Mucosa of gallbladder (tissue), 1 donor: ENCODE measurements at places on chromosomes 16 and 17. TPM values are rescaled to one million over a fixed set of nuclear protein-coding genes. Genes with fewer than 3 reads are reported as not detected.

DNA sequence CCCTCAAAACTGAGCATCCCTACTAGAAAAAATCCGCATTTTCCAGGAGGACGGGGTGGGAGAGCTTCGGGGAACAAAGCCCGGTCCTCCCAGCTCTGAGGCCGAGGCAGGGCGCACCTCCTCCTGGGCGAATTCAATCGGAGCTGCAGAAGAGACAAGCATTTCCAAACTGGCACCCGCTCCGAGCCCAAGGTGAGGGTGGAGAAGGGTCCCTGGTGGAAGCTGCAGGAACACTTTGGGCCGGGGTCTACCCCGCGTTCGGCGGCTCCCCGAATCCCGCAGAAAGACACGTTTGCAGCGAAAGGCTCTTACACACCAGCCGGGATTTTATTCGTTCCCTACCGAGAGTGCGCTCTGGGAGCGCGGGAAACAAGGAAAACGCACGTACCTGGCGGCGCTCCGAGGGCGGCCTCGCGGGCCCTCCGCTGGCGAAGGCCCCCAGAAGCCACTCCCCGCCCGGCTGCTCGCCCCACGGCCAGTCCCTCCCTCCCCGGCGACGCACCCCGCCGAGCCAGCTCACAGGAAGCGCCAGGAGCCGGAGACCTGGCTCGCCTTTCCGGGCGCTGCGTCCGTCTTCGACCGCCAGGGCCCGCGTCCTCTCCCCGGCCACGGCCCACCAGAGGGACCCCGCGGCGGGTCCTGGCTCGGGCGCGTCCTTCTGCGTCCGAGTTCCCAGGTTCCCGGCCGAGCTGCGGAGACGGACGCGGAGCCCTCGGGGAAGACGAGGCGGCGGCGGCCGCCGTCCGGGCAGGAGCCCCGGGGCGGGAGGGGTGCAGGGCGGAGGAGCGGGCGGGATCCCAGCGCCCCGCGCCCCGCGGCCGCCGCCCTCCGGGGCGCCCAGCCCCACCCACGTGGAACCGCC is 49.8 kb upstream of the BAHCC1 start:
- peak; percentile 85 for DNase-seq

GRCh38 chr17:77857613-77858012 is 100.9 kb upstream of the TNRC6C start:
- DNase-seq, result no peak

DNA sequence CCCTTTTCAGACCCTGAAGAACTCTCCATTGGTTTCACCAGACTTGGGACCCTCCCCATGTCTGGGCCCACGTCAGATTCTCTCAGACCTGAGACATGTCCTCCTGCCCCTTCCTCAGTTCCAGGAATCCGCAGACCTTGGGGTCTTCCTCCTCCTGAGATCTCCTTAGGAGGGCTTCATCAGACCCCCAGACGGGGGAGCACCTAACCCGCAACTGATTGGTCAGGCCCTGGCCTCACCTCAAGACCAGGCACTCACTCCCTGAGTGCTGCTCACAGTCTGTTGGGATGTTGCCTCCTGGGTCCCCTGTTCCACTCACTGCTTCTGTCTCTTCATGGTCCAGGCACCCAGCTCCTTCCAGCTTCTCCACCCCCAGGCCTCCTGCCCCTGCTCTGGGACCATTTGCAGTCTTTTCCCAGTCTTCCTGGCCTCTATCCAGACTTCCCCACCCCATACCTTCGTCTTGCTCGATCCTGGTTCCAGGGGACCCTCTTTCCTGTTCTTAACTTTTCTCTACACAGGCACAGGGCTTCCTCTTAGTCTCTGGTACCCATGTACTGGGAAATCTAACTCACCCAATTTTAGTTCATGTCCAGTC is 1.2 kb downstream of the GID4 start:
- no peak for DNase-seq

MPV17L gene
- total RNA-seq, result 10.1 TPM

DNA sequence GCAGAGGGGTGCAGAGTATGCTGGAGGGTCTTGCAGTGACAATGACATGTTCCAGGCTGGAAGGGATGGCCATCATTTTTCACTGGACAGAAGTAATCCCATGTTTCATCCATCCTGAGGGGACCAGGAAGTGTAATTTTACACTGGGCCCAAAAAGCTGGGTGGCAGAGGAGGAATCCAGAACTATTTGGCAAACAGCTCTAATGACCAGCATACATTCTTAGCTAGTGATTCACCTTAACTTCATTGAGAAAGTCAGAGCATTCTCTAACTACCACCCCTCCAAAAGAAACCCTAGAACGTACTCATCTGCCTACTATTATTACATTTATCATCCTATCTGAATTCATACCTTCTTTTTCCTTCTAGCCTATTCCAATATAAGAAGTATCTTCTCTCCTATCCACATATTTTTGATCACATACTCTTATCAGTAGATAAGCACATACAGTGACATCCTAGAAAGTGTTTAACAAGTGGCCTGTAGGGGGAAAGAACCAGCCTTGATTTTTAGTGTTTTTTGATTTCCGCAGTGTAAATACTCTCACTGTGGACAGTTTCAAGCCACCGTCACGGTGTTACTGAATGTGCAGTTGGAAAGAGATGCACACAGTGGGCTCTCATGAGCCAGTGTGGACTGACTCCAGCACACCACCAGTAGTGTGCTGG is 118.1 kb downstream of the FTO start:
- no peak for DNase-seq

- peak; percentile 91 for DNase-seq
These were observed 18.1 kb upstream of the TMEM98 start for GRCh38 chr17:32909787-32910369.

KRT23 gene
- total RNA-seq, result 7.0 TPM

CSNK2A2 gene
- 58.5 TPM for total RNA-seq

DNA sequence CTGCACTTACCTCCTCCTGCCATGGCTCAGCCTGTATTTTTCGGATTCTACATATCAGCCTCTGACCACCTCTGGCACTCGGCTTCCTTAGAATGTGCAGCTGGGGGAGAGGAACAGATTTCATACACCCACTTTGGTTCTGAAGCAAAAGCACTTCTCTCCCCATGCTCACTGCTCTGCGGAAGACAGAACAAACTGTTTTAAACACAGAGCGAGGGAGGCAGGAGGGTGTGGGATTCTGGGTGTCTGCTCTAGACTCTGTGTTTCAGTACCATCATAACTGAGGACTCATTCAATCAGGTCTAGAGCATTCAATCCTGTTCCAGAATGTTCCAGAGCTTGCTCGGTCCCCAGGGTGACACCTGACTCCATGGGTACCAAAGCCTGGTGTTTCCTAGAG is 239.1 kb downstream of the GRIN2A start:
- no peak for DNase-seq
